ENCODE measurements at places on chromosomes 6 and 20.

- DNase-seq: peak; percentile 56
These were observed 39.3 kb downstream of the ATXN1 start for GRCh38 chr6:16721977-16722376.

DNA sequence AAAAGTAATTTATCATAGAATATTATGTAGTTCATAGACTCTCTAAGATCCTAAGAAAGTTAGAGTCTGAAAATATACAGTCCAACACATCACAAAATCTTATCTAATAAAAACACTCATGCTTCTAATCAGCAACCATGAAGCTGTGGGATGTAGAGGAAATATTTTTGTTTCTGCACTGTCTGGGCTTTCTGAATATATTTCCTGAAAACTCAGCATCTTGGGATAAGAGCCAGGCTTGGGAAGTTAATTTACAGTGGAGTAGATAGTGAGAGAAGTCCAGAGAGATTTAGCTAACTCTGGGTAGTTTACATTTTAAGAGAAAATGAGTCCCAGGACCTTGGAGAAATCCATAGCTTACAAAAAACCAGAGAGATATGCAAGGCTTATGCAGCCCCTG, 150.4 kb upstream of the BMP5 start:
- no peak for DNase-seq

- DNase-seq: no peak
These were observed 461.0 kb upstream of the JARID2 start for GRCh38 chr6:14784596-14785492.

DNA sequence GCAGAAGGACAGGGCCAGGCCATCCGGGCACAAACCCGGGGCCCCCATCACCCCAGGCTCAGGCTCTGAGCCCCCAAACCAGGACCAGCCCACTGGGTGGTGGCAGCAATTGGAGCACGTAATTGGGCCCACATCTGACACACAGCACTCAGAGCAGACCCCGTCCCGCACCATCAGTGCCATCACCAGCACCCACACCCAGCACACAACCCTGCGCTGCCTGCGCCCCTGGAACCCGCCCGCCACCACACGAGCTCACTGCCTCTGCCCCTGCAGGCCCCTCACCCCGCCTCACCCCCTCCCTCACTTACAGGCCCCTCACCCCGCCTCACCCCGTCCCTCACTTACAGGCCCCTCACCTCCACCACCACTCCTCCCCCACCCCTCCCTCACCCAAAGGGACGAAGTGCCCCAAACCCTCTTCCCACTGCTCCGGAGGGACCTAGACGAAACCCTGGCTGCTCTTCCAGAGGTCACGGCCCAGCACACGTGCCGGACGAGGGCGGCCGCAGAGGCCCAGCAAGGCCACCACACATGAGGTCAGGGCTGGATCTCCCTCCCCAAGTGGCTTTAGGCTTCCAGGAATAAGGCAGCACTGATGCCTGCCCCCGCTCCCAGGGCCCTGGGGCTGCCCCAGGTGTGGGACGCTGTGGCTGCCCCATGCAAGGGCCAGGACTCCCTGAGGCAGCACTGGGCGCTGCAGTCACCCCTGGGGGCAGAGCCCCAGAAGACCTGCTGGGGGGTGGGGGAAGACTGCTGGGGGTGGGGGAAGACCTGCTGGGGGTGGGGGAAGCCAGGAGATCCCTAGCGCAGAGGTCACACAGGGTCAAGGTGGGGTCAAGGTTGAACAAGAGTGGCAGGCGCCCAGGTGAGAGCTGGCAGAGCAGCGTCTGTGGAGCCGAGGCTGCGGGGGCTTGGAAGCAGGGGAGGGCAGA, 22.4 kb downstream of the KCNQ2 start:
- DNase-seq: no peak

DNA sequence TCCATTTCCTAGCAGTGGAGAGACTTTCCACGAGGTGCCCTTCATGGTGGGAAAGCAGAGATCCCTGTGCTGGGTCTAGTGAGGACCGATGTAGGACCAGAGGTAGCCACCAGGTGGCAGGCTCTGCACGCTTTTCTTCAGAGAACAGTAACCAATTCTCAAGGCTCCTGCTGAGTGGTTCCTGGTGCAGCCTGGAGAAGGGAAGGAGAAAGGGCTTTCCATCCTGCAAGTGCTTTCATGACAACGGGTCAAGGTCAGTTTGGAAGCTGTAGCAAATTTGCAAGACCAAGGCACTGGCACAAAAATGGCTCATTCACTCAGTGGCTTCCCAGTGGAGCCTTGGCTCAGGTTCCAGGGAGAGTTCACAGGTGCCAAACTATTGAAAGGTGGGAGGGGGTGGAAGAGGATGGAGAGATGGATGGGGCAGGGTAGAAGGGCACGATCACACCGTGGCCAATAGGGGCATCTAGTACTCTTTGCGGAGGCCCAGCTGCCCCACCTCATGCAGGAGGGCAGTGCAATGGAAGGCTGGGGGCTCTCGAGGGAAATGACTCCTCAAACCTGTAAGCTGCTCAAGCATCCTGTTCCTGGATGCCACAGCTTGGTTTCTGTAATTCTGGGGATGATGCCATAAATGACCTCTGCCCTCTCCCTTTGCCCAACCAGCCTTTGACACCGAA, 25.5 kb upstream of the KCNK16 start:
- DNase-seq: peak; percentile 62

GRCh38 chr6:149089510-149089909, 228.0 kb upstream of the TAB2 start:
- DNase-seq: no peak

GRCh38 chr6:98516866-98517265, 317.5 kb upstream of the POU3F2 start:
- no peak for DNase-seq

DNA sequence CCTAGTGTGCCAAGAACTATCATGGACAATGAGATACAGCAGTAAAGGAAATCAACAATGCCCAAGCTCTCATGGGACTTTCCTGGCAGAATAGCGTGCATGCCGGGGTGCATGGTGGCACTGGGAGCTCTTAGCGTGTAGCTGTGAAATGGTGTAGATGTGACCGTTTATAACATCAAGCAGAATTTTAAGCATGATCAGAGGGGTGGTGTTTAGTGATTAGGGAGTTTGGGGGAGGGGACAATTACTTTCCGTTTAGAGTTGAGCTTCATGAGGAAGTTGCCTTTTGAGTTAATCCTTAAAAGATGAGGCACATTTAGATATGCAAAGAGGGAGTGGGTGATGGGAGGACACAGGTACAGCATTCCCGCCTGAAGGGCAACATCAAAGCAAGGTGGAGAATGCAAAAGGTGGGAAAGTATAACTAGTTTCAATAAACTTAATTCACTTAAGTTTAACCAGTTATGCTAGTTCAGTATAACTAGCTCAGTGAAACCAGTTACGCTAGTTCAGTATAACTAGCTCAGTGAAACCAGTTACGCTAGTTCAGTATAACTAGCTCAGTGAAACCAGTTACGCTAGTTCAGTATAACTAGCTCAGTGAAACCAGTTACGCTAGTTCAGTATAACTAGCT, 661.6 kb downstream of the QKI start:
- DNase-seq: no peak

- DNase-seq: no peak
These were observed 73.2 kb downstream of the TRERF1 start for GRCh38 chr6:42378536-42378935.

All from MCF 10A (cell line).